ENCODE measurements at places on chromosomes 3 and 15.

DNA sequence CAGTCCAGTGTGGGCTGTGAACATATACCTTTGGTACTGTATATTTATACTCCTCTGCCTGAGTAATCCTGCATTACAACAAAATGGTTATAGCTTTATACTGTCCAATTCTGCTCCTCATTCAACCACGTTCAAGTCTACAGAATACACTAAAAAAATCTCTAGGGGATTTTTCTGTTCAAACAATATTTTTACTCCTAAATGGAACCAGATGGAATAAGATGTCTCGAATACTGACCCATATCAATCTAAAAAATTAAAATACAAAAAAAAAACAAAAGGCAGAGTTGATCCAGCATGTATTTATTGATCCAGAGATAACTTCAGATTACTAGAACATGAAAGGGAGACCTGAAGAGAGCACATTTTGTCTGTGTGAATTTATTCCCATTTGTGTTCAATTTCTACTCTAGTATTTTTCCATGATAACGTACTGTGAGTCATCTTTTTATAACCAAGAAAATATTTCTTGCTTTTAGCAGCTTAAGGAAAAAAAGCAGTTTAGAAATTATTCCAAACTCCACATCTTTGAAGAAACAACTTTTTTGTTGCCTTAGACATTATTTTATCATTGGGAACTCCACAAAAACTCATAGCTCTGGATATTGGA lies 910.7 kb downstream of the TBL1XR1 start:
- DNase-seq: no peak

- DNase-seq: no peak
These were observed 72.0 kb upstream of the MAP4 start for GRCh38 chr3:48088056-48088748.

DNA sequence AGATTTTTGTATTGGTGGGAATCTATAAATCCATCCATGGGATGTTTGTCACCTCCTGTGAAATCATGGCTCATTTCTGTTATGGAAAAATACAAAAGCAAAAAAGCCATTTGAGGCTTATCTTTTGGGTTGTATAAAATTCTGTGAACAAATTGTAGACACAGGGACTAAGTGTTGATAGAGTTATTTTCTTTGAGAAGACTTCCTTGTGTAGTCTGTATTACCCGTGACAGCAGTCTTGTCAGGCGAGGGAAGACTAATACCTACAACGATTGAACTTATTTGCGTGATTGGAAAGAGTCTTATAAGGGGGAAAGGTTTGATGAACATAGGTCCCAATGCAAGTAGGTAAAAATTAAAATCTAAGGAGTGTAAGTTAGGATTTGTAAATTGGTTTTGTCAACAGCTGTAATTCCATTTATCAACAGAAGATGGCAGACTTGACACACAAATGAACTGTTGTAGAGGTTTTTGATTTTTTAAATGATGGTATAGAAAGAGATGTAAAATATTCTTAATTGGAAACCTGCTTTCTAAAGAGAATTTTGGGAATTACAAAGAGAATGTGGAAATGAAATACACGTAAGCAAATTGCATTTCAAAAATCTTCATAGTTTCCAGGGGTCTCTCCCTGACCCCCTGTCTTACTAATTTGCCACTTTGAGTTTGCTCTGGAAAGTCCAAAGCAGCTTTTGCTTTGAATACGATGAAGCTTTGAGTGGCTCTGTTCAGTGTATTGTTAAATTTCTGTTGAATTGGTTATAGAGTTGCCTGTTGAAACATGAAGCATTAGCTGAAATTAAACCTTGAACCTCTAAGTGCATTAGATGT lies 33.2 kb downstream of the SLC25A26 start:
- DNase-seq: no peak

DNA sequence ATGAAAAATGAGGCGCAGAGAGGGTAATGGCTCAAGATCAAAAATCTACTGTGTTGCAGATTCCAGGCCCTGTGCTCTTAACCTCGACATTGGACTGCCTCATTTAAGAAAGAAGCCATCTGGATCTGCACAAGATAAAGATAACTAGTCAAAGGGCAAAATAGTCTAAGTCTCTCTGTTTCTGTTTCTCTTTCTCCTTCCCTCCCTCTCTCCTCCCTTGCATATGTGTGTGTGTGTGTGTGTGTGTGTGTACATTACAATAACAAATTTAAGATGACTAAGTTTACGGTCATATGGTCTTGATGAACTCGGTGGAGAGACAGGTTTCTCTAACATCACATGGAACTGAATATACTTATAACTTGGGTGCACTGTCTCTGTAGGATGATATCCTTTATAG lies 69.2 kb downstream of the MEIS2 start:
- no peak for DNase-seq

- no peak for DNase-seq
These were observed at the start of gene GRIP2 for GRCh38 chr3:14539742-14540491. TSS of gene GRIP2 (minus strand) at chr3:14540342. CDS start at chr3:14540308, 34 bp downstream.

- DNase-seq: no peak
These were observed 21.8 kb upstream of the HES1 start for GRCh38 chr3:194114123-194114522.

GRCh38 chr3:194339840-194340239 lies 11.3 kb downstream of the CPN2 start:
- no peak for DNase-seq

Data from stimulated activated CD4-positive, alpha-beta T cell treated with anti-CD3 and anti-CD28 coated beads, TNF-alpha, amount 100 ng/mL, for 24 hours (primary cell).